Choroid plexus epithelial cell (primary cell): ENCODE measurements at places on chromosomes 6 and 20.

DNA sequence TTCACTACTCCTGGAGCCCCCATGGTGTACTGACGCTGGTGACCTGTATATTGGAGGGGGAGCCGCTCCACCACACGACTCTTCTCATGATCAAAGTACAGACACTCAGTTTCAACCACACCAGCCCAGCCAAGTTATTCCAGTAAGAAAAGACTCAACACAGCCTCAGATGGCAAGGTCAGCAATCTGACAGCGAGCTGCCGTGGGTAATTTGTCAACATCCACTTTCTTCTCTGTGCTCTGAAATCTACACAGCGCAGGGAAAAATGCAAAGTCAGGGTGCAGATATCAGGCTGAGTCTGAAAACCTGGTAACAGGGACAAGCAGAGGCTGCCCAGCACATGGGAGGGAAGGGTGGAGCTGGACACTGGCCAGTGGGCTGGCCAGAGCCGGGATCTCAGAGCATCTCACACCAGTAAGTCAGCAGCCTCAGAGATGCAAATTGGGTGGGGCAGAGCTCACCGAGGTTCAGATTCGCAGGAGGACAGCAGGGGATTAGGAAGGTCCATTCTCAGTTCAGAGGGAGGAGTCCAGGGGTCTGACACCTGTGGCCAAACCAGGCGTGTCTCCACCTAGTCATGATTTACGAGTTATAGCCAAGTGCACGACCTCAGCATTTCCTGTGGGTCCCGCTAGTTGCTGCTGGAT lies 44.5 kb upstream of the RPS6KA2 start:
- DNase-seq: peak; percentile 17

GRCh38 chr6:150866991-150867501 lies 1.5 kb downstream of the MTHFD1L start:
- no peak for DNase-seq

DNA sequence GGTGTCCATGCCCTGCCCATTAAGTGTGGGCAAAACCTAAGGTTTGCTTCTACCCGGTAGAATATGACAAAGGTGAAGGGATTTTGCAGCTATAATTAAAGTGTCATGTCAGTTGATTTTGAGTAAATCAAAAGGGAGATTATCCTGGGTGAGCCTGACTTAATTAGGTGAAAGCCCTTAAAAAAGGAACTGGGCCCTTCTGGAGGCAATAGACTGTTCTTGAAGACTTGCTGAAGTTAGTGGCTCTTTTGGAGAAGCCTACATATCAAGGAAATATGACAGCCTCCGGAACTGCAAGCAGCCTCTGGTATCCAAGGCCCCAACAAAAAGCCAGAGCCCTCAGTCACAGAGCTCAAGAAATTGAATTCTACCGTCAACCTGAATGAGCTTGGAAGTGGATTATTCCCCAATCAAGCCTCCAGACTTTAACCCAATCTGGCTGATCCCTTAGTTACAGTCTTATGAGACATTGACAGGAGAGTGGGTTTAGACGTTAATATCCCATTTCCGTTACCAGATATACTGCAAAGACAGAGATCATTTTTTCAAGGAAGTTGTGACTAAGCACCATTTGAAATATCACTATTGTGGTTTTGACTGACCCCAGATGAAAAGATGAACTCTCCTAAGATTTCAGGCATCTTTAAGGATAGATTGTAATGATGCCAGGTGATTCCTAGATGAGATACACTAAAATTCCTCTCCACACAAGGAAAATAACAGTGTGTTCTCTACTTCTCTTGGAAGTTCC lies 303.4 kb downstream of the PLCB1 start:
- DNase-seq: no peak

DNA sequence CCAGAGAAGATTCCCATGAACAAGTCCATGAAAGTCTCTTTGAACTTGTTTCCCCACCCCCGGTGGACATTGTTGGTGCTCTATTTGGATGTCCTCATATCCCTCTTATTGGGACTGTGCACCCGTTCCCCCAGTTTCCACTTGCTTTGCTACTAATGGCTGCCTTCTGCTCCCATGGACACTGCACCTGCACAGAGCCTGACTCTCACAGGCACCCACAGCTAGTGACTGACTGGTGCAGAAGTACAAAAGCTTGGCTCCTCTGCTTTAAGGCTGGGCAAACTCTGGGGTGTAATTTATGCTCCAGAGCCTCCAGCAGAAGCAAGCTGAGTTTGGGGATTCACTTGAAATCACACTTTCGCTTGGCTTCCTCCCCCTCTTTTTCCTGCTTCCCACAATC lies 239.9 kb upstream of the BTBD3 start:
- DNase-seq: no peak

GRCh38 chr6:169839898-169840631 lies 88.6 kb downstream of the ERMARD start:
- no peak for DNase-seq

DNA sequence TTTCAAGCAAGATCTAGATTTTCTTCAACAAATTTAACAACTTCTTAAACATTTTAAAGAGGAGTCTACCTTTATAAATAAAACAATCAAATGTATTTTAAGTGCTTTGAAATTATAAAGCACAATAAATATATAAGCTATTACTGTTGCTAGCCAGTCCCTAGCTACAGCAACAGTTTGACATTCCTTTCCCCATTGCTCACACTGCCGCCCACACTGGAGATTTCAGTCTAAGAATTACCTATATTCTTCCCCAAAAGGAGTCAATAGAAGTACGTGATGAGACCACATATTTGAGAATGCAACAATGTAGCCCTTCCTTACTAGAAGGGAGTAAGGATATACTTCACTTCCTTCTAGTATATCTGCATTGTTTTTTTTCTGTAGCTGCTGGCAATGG lies 65.3 kb upstream of the RNF146 start:
- DNase-seq: peak; percentile 77

GRCh38 chr6:12968290-12968689 lies 251.7 kb downstream of the PHACTR1 start:
- no peak for DNase-seq

DNA sequence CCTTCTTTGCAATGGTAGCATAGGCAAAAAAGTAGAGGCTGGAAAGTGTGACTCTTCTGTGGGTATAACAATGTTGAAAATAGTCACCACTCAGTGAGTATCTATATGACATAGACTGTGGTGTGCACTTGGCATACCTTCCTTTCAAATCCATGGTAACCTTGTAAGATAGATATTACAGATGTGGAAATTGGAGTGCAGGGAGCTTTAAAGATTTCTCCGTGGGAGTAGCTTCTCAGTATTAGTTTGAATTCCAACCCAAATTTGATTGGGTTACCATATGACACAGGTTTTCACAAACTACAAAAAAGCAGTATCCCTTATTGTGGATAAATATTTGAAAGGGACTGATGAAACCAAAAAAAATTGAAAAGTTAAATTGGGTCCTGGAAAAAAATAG lies 163.8 kb downstream of the CLVS2 start:
- no peak for DNase-seq

- no peak for DNase-seq
These were observed 48.0 kb downstream of the CDC5L start for GRCh38 chr6:44435500-44435899.

DNA sequence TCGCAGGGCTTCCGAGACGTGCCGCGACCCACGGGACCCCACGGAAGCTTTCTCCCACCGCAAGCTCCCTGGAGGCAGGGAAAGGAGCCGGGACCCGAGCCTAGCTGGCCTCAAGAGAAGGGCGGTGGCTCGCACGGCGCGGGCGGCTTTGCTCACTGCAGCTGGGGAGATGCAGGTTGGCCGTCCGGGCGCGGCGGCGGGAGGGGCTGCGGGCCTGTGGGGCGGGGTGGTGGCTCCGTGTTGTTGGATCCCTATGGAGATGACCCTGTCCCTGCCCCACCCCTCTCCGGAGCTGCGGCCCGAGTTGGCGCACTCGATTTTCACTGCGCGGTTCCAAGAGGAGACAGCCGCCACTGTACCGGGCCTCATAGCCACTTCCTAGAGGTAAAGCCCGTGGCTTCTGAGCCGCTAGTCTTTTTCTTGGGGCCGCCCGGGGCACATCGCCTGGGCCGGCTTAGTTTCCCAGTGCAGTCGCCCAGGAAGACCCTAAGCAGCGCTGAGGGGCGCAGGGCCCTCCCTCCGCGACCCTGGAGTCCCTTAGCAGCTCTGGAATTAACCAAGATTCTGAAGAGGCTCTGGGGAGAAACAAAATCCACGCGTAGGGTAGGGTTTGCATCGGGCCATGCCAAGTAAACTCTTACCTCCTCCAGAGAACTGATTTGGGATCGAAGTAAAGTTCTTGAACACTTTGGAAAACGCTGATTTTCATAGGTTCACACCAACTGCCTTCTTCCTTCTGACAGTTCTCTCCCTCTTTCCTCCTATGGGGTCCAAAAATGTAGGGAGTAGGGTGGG lies at the start of gene ECT2L:
Gene ECT2L, plus strand, starts transcription at position 279 of the 795 bp plus-strand sequence. CDS start 17,188 bp downstream, outside the sequence.
- peak; percentile 64 for DNase-seq

DNA sequence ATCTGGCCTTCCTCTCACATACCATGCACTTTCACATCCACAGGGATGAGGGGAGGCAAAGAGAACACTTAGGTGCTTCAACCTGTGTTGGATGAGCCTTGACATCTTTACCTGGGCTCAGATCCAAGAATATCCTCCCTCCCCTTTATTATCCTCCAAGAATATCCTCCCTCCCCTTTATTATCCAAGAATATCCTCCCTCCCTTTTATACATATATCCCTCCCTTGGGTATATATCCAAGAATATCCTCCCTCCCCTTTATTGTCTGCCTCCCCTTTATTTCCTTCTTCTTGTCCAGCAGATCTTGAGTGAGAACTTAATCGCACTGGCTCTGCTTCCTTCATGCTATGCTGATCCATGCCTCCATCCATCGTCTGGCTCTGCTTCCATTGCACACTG lies 30.3 kb downstream of the LAMA4 start:
- DNase-seq: no peak

DNA sequence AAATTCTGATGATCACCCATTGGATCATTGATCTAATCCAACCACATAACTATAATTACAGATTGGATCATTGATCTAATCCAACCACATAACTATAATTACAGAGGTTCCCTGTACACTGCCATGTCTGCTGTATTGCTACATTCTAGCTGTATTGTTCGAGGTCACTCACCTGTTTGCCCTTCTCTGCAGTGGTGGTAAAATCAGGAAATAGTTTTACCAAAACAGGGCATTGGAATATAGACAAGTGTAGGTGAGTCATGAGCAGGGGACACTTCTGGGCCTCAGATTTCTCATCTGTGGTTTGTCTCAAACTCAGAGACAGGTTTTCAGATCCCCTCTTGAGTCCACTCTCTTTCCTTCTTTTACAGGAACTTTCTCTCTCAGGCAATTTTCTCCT lies 9.0 kb upstream of the AFDN start:
- DNase-seq: no peak

DNA sequence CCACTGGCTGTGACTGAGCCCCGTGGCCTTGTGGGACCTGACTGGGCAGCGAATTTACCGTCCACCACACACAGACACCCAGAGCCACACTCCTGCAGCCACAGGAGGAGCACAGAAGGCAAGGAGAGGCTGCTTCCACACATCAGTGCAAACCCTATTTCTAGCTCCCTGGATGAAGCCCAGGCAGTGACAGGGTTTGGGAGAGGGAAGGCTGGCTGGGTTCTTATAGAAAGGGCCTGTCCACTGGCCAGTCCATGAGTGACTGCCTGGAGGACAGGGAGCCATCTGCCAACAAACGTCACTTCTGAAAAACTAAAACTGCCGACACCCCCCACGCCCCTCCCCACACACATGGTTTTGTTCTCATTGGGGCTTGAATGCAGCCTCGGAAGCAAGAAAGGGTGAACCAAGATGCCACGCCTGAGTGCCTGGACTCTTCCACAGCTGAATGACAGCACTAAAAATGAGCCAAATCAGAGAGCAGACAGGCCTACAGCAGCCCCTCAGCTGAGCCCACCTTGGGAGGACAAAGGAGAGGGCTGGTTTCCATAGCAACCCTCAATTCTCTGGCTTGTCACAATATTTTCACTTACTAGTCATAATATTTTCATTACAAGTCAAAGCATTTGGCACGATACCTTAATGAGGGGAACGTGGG lies 38.4 kb downstream of the RRBP1 start:
- DNase-seq: no peak

DNA sequence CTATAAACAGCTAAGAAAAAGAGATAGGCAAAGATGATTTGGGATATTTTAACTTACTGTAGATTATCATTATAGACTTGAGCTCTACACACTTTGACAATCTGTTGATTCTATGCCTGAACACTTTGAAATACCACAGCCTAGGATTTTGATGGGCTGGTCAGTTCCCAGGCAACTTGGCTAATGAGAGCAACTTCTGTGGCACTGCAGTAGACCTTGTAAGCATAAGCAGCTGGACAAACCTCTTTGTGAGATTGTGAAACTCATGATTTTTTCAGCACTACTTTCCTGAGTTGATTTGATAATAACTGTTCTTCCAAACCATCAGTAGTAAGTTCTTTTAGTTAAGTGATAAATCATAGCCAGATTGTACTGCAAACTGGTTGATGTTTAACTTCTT lies 27.1 kb upstream of the ELOVL5 start:
- peak; percentile 65 for DNase-seq

GRCh38 chr20:64113444-64113775 lies 6.0 kb upstream of the NPBWR2 start:
- DNase-seq: no peak

- DNase-seq: peak; percentile 73
These were observed 45.1 kb upstream of the MCM9 start for GRCh38 chr6:118980063-118980462.

DNA sequence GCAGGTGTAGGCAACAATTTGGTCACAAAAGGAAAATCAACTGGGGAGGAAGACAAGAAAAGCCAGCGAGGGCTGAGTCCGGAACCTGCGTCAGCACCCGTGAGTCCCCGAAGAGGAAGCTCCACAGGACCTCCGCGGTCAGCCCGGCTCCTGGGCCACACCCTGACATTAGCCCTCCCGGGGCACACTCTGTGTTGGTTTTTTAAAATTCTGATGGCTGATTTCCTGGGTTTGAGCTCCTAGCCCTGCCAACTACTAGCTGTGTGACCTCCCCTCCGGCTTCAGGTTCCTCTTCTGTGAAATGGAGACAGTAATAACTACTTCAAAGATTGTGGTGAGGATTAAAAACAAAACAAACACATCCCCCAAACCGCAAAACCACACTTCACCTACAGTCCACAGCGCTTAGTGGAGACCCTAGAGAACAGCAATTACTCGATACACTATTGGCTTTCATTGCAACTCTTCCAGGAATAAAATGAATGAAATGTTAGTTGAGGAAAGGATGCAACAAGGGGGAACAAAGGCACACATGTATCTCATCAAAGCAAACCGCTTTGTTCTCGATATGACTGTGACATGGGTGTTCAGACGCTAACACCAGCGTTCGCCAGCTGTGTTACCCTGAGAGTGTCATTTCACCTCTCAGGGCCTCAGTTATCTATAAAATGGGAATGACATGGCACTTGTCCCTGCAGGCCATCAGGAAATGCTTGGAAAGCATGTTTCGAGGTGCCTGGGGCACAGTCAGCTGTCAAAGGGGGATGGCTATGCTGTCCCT lies 985 bp downstream of the ZBP1 start:
- DNase-seq: no peak

DNA sequence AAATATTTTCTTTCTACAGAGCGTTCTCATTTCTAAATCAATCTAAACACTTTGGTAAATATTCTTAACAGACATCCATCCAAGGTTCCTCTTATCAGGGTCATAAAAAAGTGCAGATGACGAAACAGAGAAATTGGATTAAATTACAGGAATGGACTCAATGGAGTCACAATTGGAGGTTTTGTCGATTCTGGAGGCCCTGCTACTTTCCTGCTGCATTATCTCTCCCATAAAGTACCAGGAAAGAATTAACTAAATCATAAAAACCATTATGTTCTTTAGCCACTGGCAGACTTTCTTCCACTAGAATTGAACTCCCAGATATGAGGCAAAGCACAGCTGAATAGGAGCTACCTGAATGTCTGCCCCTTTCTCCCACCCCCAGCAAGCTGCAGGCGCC lies 610.6 kb downstream of the HDGFL1 start:
- DNase-seq: no peak

- DNase-seq: no peak
These were observed 140.3 kb downstream of the DLL1 start for GRCh38 chr6:170150590-170150945.
